ENCODE measurements at places on chromosomes 1 and 21.

DNA sequence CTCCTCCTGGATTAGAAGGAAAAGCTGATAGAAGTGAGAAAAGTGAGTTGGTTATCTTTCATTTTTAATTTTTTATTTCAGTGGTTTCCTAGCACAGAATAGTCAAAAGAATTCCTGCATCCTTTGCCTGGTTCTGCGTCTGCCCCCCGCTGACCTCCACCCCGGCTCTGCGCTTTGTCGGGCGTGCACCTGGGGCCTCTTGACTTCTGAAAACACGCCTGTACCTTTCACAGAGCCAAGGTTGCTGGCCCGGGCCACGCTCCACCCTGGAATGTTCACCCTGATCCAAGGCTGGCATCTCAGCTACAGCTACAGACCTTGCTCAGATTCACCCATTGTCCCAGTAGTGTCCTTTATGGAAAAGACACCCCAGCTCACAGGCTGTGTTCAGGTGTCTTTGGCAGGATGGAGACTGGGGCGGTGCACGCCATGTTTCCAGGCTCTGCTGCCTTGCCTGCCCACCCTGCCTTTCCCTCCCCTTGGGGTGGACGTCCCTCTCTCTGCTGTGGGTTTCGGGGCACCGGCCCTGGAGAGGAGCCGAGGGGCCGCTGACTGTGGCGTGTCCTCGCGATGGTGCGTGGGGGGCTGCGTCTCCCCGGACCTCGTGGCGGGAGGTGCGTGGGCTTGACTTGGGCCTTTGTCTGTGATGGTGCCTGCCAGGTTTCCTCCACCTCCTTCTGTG, 40.3 kb upstream of the DIP2A start:
- no peak for DNase-seq

DNA sequence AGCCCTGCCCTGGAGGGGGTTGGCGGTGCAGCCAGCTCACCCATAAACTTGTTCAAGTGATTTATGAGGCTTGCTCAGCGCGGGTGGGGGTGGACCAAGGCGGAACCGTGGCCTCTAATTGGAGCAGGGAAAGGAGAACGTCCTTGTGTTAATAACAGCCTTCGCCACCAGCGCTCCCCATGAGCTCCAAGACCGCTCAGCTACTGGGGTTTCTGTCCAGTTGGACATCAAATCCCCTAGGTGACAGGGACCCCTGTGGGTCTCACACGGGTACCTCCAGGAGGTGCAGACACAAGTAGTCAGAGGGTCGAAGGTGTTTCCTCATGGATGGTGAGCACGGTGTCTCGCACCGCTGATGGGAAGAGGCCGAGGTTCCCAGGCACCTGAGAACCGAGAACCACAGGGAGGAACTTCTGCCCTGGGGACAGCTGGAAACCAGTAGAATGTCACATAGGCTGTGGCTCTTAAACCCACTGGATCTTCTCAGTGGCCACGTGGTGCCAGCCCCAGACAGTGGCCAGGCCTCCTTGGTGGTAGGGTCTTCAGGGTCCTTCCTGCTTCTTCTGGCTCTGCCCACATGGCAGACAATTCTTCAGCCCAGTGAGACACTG, 3.7 kb upstream of the ACTRT2 start:
- no peak for DNase-seq

DNA sequence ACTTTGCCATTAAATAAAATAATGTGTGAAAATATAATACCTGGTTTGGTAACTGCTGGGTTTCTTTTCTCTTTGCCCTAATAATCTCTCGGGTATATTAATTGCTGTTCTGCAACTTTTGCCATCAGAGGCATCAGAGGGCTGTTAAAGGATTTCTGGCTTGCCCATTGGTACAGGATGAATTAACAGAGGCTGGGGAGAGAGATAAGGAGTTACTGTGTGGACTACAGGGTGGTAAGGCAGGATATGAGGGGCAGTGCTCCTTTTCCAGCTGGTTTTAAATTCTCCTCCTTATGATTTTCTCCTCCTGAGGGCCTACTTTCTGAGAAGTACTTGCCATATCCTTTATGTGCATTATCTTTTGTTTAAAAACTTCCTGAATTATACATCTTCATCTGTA, 48.3 kb downstream of the FGGY start:
- DNase-seq = no peak

DNA sequence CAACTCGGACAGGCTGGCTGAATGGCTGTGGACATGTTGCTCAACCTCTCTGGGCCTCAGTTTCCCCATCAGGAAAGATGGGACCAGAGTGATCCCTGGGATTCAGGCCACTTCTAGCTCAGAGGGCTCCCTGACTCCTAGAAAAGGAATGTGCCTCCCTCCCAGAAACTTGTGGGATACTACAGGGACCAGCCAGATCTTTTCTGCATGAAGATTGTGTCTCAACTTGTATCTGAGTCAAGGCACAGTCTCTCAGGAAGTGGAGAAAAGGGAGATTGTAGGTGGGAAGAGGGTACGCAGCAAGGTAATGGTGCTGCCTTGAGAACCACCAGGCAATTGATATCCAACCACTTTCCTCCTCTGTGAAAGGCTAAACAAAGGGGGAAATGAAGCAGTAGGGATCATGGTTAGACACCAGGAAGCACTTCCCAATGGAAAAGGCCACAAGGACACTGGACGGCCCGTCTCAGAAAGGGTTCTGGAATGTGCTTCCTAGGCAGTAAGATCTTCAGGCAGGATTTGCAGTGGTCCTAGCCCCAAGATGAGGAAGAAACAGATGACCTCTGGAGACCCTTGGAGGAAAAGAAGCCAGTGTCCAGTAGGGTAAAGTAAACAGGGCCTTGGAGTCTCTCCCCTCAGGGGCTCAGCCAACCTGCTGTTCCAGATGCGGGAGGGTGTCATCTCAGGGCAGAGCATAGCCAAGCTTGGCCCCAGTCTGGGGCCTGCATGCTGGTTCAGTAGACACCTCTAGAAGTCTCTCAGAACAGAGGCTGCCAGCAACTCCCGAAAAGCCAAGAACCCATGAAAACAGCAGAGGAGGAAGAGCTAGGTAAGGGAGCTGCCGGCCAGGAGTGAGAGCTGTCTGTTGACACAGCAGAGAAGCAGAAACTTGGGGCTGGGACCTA, 16.8 kb downstream of the IFFO2 start:
- DNase-seq = no peak

DNA sequence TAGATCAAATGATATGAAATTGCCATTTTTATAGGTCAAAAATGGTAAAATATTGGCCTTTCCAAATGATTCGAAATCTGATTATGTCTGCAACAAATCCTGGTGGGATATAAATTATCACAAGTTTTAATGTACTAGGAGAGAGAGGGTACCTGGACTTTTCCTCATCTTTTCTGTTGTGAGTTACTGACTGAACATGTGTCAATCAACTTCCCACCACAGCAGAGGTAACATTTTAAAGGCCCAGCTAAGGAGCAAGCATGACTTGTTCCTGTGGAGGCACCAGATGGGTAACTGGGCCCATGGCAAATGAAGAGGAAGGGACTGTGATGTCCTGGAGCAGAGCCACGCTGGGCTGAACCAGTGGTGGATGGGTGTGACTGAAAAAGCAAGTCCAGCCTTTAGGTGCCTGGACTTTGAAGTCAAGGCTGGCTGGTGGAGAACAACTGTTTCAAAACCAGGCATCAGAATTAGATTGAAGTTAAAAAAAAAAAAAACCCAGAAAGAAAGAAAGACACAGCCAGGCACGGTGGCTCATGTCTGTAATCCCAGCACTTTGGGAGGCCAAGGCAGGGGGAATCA, 6.6 kb downstream of the MR1 start:
- DNase-seq = no peak

DNA sequence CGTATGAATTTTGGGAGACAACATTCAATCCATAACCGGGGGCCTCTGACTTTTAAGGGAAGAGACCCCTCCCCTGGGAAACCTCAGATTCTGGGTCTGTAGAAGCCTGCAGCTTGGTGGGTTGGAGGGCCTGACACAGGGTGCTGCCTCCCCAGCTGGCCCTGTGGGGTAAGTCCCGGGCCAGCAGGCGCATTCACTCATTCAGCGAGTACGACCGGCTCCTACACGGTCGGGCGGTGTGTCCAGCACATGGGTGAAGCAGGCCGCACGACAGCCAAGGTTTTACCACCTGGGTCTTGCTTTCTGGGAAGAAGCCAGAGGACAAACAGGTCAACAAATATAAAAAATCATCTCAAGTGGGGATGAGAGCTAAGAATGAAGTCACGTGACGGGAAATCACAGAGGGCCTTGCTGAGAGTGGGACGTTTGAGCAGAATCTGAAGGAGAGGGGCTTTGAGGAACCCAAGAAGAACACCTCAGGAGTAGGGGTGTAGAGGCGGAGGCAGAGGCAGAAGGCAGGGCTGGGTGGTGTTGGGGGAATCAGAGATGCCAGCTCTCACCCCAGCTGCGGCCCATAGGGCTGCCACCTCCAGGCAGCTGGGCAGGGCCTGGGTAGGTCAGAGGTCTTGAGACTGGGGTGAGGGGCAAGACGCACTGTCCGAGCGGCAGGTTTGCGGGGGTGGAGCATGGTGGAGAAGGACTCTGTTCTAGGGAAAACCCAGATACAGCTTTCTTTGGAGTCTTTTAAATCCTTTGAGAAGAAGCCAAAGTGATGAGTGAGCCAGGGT, 333.3 kb upstream of the VAMP3 start:
- DNase-seq = no peak

GRCh38 chr21:36477559-36477958, 2.4 kb downstream of the CLDN14 start:
- no peak for DNase-seq

DNA sequence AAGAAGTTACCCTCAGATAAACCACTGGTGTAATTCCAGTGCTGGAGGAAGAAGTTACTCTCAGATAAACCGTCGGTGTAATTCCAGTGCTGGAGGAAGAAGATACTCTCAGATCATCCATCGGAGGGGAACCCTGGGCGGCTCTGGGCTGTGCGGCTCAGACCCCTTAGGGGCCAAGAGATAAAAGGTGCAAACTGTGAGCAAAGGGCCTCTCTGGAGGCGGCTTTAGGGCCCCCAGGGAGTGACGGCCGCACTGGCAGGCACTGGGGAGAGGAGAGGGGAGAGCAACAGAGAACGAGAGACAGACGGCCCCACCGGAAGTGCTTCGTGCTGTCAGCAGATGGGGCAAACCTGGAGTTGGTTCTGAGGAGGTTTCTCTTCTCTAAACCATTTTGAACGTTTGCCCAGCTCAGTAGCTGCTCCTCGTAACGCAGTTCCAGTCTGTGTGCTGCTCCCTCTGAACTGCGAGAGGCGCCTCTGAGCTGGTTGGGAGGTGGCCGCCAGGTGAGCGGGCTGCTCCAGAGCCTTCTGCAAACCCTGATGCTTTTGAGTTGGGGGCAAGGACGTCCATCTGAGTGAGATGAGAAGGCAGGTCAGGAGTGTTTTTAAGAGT, 62.6 kb upstream of the COL6A1 start:
- DNase-seq = no peak

GRCh38 chr1:55931081-55931940, 648.1 kb downstream of the PLPP3 start:
- no peak for DNase-seq

DNA sequence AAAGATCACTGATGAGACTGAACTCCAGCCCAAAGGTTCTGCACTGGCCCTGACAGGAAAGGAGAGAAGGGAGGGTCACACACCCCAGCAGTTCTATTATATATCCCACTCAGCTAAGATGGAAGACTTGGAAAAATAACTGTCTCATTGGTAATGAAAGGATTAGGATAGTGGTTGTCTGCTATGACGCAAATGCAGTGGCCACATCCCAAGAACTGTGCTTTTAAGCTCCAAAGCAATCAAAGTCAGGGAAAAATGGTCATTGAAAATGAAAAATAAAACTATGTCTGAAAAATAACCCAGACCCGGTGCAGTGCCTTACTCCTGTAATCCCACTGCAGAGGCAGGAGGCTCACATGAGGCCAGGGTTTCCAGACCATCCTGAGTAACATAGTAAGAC, 31.0 kb downstream of the PSMG1 start:
- DNase-seq = no peak

GRCh38 chr1:23099171-23099536, 69.5 kb downstream of the LUZP1 start:
- DNase-seq = no peak

- no peak for DNase-seq
These were observed 1054.8 kb upstream of the B3GALT2 start for GRCh38 chr1:194241215-194241614.

- no peak for DNase-seq
These were observed 14.7 kb downstream of the NMNAT2 start for GRCh38 chr1:183403498-183403897.

- DNase-seq = no peak
These were observed 95.3 kb downstream of the NAV1 start for GRCh38 chr1:201634261-201634660.

DNA sequence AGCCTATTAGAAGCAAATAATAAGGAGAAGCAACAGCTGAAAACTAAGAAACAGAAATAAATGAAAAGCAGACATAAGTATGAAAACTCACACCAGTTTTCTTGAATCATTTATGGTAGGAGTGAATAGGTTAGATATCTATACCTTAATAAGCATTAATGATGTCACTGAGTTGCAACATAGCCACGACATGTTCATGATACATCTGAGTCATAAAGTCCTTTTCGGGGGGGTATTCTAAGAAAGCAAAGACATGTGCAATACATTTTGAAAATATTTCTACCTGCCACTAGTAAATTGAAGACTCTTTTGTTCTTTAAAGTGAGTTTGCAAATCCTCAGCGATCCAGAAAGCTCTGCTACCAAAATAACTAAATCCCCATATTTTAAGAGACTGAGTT, 7.2 kb downstream of the CD34 start:
- no peak for DNase-seq

GRCh38 chr1:213135572-213135971, 84.5 kb downstream of the RPS6KC1 start:
- no peak for DNase-seq

DNA sequence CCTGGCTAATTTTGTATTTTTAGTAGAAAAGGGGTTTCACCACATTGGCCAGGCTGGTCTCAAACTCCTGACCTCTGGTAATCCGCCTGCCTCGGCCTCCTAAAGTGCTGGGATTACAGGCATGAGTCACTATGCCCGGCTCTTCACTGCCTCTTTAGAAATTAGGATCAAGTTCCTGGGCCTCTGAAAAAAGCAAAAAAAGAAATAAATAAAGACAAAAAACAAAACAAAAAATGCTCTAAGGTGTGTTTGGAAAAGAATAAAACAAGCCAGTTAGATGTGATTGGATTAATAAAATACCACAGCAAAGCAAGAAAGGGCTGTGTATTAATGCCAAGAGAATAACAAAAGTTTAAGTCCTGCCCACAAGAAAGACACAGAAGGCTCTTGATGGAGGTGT, 4.2 kb upstream of the ABCB10 start:
- DNase-seq = no peak

Measured in kidney epithelial cell (primary cell).